Stimulated activated CD8-positive, alpha-beta memory T cell treated with anti-CD3 and anti-CD28 coated beads, Interleukin-4, amount 100 ng/mL, for 1 hour (primary cell): ENCODE measurements at places on chromosomes 5 and 9.

DNA sequence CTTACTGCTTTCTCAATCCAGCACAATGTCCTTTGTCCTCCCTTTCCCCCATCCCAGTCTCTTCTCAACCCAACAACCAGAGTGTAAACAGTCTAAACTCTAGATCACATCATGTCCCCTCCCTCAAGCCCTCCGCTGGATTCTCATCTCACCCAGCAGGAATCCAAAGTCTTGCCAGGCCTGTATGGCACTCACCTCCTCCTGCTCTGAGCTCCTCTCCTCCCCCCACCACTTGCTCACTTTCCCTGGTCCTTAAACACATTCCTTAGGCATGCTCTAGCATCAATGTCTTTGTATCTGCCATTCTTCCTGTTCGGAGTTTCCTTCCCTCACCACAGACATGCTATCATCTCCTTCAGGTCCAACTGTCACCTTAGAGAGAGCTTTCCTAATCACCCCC lies 78.8 kb downstream of the NIPSNAP3B start:
- DNase-seq, result no peak

GRCh38 chr5:62886603-62887315 lies 308.1 kb downstream of the LRRC70 start:
- no peak for DNase-seq

GRCh38 chr9:123851851-123852250 lies 78.1 kb downstream of the DENND1A start:
- DNase-seq, result no peak

DNA sequence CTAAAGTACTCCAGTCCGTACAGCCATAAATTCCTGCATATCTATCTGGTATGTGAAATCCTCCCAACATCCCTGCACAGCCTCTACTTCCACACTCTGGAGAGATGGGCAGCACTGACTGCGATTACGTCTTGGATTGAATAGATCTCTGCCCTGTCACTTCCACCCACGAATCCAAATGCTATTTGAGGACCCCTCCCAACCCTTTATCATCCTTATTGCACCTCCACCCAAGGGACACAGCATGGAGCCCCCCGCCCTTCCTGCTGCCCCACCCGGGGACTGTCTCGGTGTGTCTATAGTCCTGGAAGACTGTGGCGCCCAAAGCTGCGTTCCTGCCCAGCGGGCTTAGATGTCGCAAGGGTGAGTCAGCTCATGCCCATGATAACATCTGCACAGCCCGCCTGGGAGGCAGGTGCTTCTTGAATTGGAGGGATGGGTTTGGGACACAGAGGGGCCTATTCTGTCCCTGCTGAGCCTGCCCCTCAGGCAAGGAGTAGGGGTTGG lies 105.7 kb upstream of the HAND1 start:
- DNase-seq, result no peak

- no peak for DNase-seq
These were observed 111.6 kb downstream of the CTNND2 start for GRCh38 chr5:11792621-11793020.

DNA sequence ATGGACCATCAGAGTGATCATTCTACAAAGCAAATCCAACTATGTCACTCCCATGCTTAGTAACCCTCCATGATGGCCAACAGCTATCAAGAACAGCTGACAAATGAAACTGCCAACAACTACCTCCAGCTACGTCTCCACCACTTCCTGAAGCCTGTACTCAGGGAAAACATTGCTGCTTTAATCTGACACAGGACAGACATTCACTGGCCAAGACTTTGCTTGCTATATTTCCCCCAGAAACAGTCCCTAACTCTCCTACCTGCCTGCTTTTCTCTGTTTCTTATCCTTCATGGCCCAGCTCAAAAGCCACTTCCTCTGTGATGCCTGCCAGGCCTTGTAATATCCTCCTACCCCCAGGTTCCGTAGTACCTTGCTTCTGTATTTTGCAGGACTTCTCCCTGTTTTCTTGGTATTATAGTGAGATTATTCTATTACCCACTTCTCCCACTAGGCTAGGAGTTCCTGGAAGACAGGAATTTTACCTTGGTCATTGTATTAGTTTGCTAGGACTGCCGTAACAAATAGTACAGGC lies 14.7 kb upstream of the RAB14 start:
- DNase-seq, result no peak

- no peak for DNase-seq
These were observed 247.2 kb downstream of the CDH10 start for GRCh38 chr5:24397601-24398000.

DNA sequence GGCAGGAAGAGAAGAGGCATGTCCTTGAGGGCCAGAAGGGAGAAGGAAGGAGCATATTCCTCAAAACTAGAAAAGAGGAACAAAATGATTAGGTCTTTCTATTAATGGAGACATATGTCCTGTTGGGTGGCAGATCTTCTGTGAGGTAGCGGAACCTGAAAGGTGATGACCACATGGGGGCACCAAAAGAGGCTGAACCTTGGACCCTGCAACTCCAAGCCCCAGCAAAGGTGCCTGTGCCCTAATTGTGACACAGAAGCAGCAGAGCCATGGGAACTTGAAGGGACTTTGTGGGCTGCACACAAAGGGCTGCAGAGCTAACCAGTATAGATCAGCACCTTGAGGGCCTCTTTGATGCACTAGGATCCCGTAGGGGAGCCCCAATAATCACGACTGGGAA lies 158.0 kb downstream of the BAAT start:
- DNase-seq, result no peak

DNA sequence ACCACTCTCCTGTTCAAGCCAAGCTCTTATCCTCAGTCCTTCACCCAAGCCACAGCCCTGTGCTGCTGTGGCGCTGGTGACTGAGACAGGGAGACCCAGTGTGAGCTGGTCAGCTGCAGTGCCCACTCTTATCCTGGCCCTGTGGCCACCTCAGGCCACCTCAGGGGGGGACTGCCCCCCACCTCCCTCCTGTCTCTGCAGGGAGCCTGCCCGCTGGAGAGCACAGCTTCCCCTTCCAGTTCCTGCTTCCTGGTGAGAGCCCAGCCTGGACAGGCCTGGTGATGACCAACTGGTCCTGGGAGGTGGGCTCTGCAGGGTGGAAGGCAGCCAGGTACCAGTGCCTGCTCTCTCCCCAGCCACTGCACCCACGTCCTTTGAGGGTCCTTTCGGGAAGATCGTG lies 5.5 kb upstream of the EHMT1 start:
- DNase-seq, result no peak

DNA sequence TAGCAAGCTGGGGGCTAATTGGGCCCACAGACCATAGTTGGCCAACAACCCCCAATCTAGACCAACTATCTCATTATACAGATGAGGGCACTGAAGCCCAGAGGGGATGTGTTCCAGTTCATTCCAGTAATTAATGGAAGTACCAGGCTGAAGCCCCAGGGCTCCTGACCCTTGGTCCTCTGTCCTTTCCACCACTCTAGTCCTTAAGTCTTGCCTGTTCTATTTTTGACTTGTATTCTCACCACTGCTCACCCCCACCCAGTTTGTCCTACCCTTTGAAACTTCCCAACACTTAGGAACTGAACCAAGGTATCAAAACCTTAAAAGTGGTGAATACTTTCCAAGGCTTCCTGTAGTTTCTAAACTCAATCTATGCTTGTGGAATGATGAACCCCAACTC lies 407.4 kb downstream of the ENC1 start:
- no peak for DNase-seq

DNA sequence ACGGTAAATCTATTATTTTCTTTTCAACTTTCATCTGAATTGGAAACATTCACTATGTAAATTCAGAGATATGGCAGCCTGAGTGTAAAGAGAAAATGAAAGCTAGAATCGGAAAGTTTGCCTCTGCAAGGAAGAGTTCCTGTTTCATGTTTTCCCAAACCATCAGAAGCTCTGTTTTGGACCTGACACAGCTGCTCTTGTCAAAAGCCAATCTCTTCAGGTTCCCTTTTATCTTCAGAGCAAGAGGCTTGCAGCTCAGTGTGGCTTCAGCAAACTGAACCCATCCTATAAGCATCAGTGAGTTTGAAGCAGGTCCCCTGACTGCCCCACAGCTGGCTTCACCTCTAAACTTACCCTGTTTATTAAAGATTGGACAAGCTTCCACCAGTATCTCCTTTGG lies 1099.7 kb downstream of the DTWD2 start:
- DNase-seq, result no peak

- no peak for DNase-seq
These were observed 67.9 kb downstream of the XRCC4 start for GRCh38 chr5:83145241-83145640.

GRCh38 chr5:38263983-38264382 lies 5.6 kb downstream of the EGFLAM start:
- no peak for DNase-seq

- no peak for DNase-seq
These were observed 100.9 kb upstream of the MAP1B start for GRCh38 chr5:72006361-72006760.

DNA sequence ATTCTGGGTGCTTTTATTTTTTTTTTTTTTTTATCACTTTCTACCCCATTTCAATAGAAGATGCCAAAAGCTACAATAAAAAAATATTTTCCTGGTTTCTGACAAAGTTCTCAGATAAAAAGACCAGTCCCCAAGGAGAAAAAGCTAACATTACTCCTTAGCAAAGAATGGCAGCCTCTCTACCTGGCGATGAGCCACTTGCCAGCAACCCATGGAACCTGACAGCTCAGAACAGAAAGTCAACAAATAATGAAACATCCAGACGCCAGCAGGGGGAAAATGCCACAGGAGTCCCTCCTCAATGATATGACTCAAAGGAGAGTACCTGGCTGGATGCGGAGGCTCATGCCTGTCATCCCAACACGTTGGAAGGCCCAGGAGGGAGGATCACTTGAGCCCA lies 123.2 kb downstream of the MYO10 start:
- DNase-seq, result no peak

- no peak for DNase-seq
These were observed 184.9 kb downstream of the FANCC start for GRCh38 chr9:95132366-95133324.

GRCh38 chr5:160274483-160274931 lies 37.9 kb downstream of the CCNJL start:
- no peak for DNase-seq

- no peak for DNase-seq
These were observed 407.3 kb downstream of the DMRT2 start for GRCh38 chr9:1457460-1457859.

DNA sequence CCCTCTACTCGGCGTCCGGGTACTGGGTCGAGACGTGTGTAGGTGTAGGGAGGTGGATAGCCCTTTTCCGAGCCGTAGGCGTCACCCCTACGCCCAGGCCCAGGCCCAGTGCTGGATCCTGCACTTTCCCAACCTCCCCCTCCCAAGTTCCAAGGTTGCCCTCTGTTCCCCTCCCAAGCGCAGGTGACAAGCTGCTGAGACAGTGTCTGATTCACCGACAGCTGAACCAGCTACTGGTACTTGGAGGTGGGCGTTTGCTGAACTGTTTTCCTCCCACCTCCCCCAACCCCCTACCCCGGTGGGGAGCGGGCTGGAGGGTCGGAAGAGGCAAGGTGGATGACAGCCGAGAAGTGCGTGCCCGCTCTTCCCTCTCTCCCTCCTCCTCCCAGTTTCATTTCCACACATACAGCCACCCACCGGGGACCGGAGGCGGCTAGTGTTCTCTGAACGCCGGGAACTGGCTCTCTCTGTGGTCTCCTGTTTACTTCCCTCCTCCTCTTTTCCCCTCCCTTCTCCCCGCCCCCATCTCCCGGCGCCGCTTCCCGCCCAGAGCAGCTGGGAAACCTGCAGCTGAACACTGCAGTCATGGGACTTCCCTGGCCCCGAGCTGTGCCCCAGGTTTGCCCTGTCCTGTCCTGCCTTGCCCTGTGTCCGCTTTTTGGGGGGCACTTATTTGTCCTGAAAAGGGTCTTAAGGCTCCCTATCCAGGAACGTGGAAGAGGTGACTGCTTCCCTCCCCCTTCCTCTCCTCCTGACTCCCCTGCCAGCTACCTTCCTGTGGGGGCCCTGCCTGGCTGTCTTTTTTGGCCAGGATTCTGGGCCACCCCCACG lies 6.2 kb upstream of the KLF9 start:
- DNase-seq, result no peak

- no peak for DNase-seq
These were observed 188.6 kb downstream of the NR3C1 start for GRCh38 chr5:143214890-143215289.

- DNase-seq, result no peak
These were observed 503.8 kb downstream of the IRX1 start for GRCh38 chr5:4099386-4099785.

- DNase-seq, result no peak
These were observed 206.4 kb downstream of the NXNL2 start for GRCh38 chr9:88741335-88741734.

DNA sequence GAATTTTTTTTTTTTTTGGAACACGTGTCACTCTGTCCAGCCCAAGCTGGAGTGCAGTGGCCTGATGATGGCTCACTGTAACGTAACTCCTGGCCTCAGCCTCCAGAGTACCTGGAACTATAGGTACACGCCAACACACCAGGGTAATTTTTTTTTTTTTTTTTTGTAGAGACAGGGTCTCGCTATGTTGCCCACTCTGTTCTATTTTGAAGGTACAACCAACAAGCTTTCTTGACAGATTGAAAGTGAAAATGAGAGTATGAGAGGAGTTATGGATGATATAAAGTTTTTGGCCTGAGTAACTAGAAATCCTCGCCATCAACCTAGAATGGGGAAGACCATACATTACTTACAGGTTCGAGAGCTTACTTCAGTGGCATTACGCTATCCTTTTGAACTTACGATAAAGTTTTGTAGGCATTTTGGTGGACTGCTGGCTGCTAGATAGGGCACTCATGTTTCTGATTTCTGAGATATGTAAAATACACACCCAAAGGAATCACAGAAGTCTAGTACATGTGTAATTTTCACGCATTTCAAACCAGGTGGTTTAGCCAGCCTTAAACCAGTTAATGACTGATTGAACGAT lies 806 bp upstream of the CDC42SE2 start:
- no peak for DNase-seq

- no peak for DNase-seq
These were observed 113.4 kb downstream of the MVB12B start for GRCh38 chr9:126439883-126440653.

DNA sequence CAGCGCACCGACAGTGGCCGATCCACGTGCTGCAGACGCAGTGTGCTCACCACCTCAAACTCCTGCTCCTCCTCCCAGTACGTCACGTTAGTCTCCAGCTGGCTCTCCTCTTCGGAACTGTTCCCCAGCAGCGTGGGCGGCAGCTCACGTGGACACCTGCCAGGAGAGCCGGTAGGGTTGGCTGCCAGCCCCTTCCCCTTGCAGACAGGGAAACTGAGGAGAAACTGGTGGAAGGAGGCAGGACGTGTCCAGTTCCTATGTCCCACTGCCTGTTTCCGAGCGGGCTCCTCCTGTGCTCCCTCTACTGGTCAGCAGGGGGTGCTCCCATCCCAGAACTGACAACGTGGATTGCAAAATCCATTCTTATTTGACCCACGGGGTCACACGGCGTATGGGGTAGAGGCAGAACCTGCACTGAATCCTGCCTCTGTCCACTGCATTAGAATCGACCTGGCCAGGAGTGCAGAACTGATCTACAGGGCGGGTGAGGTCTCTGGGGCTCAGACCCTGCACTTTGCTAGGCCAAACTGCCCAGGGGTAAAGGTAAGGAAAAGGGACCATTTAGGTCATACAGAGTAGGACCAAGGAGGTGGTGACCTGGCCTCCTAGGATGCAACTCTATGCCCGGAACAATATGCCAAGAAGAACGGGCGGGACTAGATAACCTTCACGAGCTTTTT lies 25.7 kb downstream of the PDGFRB start:
- DNase-seq, result no peak

GRCh38 chr9:27151693-27152404 lies 42.8 kb downstream of the TEK start:
- DNase-seq, result no peak
